ENCODE measurements at places on chromosomes 3 and 15.
A peak's percentile ranks its signal among the peaks of the same experiment; 100 is the strongest.

DNA sequence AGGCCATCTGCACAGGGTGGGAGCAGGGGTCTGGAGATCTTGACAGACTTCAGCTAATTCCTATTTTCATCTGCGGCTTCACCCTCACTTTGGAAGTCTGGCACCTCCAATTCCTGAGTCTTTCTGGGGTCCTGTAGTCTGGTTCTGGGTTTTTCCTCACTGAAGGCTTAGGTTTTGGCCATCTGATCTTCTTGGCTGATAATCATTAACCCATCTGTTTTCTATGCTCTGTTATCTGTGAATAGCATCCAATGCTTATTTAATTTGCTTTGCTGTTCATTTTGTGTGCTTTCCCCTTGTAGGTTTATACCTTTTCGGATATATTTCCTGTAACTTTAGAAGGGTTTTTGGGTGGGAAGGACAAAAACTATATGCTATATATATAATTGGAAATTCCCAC lies 17.6 kb downstream of the TATDN2 start:
- no peak for DNase-seq

- no peak for DNase-seq
Measured at GRCh38 chr3:82410366-82410765, 648.9 kb upstream of the GBE1 start.

DNA sequence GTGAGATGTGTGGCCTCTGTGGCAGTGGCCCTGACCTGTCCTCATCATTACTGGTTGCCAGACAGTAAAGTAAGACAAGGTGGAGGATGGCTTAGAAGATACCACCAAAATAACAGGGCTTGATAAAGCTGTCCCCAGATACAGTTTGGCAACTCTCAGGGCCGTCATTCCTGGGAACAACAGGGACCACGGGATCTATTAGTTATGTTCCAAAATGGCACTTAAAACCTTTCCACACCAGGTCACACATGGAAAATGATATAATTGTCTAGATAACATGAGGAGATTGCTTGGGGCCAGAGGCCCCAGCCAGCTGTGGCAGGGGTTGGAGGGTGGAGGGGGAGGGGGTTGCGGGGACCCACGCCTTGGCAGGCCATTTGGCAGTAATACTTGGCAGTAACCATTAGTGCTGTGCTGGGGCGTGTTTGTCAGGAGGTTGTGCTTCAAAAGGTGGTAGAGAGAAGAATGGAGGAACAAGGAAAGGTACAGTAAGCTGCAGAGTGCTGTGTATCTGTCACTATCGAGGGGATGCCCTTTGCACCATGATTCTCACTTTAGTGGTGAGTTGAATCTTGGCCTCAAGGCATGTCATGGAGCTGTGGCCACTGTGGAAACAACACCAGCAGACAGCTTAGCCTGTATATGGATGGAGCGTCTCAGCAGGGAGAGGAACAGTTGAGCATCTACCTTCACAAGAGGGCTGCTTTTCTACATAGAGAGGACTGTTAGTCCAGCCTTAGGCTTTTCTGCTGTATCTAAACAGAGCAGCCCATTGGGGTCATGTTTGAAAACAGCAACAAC lies 14.0 kb downstream of the PLCL2 start:
- DNase-seq: no peak

GRCh38 chr15:74889883-74890664 lies at the start of gene MPI:
MPI (plus strand) TSS chr15:74890042; CDS start chr15:74890074, 32 bp downstream.
- DNase-seq: no peak

DNA sequence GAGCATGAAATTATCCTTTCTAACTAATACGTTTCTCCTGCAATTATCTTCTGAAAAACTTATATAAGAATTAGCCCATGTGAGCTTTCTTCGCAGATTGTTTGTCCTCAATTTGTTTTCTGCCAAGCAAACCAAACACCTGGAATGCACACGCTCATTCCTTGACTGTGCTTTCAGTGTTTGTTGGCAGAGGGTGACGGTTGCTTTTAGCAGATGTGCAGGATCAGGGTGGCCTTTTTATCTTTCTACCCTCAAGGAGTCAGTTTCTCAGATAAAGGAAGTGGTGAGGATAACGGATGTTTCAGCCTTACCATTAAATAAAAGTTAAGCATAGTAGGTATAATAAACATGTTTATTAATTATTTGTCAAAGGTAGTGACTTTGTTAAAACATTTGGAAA lies 15.2 kb downstream of the ARPP21 start:
- DNase-seq: no peak

DNA sequence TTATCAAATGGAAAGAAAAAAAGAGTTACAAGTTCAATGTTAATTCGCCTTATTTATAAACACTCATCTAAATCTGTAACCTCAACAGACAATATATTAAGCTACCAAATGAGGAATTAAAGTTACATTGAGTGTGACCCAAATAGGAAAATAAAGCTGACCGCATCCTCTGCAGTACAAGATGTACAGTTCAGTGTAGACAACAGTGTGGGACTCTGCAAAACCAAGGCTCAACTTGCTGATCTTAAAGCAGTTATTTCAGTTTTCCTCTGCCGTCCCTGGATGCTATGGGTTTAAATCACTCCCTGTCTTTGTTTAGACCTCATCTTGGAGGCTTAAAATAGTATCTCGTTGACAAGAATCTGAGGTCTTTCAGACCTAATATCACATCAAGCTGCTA lies 458.8 kb downstream of the MECOM start:
- no peak for DNase-seq

DNA sequence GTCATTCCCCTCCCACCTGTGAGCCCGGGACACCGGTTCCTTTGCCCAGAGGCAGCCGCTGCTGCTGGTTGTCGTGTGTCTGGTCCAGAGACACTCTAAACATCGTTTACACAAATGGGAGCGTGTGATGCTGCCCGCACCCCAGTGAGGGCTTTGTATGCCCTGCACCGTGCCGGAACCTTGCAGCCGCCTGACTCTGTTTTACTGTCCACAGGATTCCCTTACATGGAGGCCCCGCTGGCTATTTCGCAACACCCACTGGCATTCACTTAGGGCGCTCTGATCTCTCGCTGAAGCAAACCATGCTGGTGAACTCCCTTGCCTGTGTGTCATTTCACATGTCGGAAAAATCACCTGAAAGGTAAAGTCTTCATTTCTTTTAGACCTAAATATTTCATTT lies 100.8 kb upstream of the SLC6A6 start:
- no peak for DNase-seq

DNA sequence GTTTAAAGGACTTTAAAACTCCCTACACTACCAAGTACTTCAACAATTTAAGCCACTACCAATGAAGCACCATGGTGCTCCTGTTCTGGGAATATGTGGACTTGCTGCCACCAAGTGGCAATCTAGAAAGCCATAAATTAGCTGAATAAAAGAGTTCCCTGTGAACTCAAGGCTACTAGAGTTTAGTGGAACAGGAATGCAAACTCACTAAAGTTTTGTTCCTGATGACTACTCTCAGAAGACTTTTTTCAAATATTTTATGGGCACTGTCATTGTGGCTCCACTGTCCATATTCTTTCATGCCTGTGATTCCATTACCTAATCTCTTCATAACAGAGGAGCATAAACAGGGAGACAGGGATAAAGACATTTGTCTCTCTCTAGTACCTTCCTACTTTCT lies 63.9 kb downstream of the TMCC1 start:
- DNase-seq: peak; percentile 81

- DNase-seq: no peak
Measured at GRCh38 chr15:28930011-28930410, 44.2 kb downstream of the APBA2 start.

- peak; percentile 87 for DNase-seq
Measured at GRCh38 chr3:143464850-143465249, 345.3 kb downstream of the CHST2 start.

Measured in kidney epithelial cell (primary cell).